Upper lobe of right lung (tissue), 1 donor: ENCODE measurements at places on chromosomes 3 and 15. TPM values are rescaled to one million over a fixed set of nuclear protein-coding genes. Genes with fewer than 3 reads are reported as not detected.

GRCh38 chr3:105119801-105120340, 246.8 kb upstream of the ALCAM start:
- DNase-seq: no peak

GRCh38 chr3:58837856-58838255, 171.3 kb upstream of the FAM3D start:
- DNase-seq: no peak

GRCh38 chr3:180680097-180680430, 775 bp upstream of the CCDC39 start:
- no peak for DNase-seq

GRCh38 chr3:70506775-70507174, 194.3 kb upstream of the MDFIC2 start:
- DNase-seq: no peak

DNA sequence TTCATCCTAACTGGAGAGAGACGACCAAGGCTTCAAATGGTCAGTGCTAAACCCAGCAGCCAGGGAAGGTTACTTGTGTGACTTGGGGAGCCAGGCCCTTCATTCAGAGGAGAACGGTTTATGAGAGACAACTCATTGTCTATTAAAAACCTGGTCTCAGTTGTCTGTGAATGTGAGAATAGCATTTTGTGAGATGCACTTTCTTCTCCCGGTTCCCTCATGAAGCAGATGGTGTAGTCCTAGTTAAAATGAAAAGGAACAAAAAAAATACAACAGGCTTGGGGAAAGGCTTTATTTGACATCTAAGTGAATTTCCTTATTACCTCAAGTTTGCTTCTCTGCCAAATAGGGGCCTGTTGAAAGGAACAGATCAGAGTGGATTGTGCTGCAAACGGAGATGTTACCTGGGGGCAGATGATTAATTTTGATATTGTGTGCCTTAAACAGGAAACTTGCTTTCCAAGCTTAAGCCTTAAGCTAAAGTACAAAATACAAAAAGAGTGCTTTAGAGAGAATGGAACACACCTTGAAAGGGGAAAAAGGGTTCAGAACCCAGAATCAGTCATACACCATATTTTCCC, 202.7 kb upstream of the BHLHE40 start:
- no peak for DNase-seq

DNA sequence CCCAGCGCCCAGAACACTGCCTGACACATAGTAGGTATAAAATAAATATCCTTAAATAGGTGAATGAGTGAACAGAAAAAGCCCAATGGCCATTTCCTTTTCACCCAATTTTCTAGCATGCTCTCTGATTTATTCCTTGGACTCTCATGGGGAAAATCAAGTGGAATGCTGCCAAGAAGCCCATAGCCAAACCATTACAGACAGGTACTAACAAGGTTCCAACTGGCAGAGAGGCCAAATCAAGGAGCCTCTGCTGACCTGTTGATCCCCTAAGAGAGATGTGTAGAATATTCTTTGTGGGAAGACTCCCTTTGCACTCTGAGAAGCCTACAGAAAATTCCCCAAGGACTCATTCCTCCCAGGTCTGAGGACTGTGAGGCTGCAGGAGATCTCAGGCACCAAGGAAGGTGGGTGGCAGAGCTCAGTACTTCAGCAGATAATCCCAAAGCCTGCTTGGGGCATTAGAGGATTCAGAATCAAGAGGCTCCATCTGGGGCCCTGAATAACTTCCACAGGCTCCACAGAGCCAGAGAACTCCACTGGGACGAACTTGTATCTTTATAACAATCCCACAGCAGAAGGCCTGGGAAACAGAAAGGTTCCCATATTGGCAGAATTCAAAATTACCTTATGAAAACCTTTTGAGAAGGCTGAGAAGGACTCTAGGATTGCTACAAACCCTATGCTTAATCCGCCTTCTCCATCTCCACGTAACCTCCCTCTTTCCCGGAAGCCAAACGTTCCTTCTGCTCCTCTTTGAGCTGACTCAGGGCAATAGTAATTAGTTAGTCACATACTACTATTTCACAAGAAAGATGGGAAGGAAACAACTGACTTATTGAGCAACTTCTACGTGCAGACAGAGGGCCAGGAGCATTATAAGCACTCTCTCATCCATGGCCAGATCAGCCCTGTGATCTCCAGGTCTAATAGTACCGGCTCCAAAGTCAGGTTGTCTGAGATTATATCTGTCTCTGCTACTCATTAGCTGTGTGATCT, 34.5 kb downstream of the PRICKLE2 start:
- DNase-seq: no peak

DNA sequence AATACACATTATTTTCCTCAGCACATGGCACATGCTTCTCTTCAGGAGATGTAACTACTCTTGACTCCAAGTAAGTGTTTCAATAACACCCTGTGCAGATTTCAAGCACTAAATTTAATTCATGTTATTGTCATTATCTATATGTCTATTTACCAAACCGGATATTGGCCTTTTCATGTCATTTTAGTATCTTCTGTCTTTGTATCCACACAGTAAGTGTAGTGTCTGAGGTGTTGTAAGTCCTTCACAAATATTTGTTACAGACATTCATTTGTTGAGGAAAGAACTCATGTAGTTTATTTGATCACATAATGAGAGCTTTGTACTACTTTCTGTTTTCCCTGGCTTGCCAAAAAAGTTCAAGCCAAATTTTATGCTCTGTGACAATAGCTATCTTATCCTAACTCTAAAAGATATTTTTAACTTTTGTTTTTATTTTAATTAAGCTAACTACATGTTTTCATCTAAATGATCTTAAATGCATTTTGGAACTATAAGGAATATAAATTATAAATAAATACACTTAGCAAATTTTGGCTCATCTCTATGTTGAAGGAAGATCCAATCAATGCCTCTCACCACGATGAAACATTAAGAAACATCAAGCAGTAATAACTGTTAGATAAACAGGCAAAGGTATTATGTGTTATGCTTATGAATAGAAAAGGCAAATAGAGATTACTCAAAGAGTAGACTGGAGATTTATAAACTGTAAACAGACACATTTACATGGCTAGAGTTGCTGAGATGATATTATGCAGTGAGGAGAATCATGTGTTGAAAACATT, 48.3 kb downstream of the SPTSSB start:
- no peak for DNase-seq

LINGO1 gene
- 0.98 TPM for total RNA-seq

CLDN16 gene
- total RNA-seq: 0.14 TPM

MORC1 gene
- total RNA-seq: not detected

DNA sequence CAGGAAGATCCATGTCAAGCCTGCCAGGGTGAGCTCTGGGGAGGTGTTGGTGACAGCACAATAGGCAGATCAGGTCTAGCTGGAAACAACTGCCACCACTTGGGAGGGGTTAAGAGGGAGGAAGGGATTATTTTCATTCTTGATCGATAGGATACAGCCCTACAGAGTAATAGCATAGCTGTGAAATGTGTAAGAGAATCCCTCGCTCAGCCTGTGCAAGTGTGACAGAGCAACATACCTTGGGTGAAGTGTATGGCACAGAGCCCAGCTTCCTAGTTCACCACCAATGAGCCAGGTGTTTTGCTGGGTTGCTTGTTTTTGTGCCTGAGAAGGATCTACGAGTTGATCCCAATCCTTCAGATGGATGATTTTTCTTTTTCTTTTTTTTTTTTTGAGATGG, 9.2 kb upstream of the DCUN1D1 start:
- DNase-seq: no peak

GRCh38 chr3:66552846-66553245, 52.0 kb upstream of the LRIG1 start:
- no peak for DNase-seq

AGTR1 gene
- total RNA-seq: 7.8 TPM

DNA sequence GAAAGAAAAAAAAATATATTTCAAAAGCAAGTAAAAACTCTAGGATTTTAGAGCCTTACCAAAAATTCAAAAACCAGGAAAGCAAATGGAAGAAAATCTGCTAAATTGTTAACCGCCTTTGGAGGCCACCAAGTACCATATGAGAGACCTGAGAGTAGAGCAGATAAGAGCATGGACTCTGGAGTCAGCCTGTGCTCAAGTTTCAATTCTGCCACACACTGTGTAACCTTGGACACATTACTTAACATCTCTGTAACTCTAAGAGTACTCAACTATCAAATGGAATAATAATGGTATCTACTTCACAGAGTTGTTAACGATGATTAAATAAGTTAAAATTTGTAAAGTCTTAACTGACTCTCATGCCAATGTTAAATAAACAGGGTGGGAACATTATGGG, 12.7 kb downstream of the RBSN start:
- DNase-seq: no peak

- no peak for DNase-seq
Measured at GRCh38 chr3:157786211-157786610, 283.0 kb upstream of the VEPH1 start.

SLC15A2 gene
- 63.6 TPM for total RNA-seq

GRCh38 chr3:191889756-191890155, 428.8 kb downstream of the PYDC2 start:
- no peak for DNase-seq

RTP3 gene
- not detected for total RNA-seq

DNA sequence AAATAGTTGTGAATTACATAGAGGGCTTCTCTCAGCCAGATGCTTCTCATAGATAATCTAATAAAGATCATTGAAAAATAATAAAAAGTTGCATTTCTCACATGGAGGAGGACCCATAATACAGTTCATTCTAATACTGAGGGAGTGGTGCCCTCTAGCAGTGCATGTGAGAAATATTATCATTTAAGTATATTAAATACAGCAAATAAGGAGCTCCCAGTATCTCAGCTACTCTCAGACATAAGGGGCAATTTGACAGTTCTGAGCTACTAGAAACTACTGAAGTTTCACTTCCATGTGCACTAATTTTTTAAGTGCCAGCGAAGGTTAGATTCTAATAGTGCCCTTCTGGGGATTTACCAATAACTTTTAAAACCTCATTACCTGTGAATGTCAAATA, 188.3 kb downstream of the IL5RA start:
- no peak for DNase-seq

- DNase-seq: no peak
Measured at GRCh38 chr15:37995461-37996347, 61.3 kb downstream of the TMCO5A start.

SENP8 gene
- 3.3 TPM for total RNA-seq

PLSCR4 gene
- 84.1 TPM for total RNA-seq

DNA sequence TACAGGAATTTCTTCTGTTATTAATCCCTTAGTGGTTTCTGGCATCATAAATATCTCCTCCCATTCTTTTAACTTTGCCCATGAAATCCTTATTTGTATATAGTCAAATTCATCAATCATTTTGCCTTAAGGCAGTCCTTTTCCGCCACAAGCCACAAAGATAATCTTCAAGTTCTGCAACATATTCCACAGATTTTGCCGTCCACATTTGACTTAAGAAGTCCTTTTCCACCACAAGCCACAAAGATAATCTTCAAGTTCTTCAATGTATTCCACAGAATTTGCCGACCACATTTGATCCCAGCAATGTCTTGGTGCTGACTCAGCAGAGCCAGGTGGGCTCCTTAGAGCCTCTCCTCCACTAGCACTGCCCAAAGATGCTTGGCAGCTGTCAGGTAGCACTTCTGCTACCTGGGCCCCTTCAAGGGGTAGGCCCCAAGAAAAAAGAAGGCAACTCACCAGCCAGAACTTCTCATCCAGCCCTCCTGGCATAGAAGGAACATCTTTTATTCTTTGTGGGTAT, 35.0 kb downstream of the SEC22C start:
- DNase-seq: no peak

HEXA gene
- 185 TPM for total RNA-seq

CFAP20DC gene
- not detected for total RNA-seq

PTPRG gene
- 86.7 TPM for total RNA-seq

P2RY13 gene
- total RNA-seq: 8.2 TPM

GRCh38 chr3:170633573-170633972, 47.7 kb upstream of the SLC7A14 start:
- no peak for DNase-seq

DNA sequence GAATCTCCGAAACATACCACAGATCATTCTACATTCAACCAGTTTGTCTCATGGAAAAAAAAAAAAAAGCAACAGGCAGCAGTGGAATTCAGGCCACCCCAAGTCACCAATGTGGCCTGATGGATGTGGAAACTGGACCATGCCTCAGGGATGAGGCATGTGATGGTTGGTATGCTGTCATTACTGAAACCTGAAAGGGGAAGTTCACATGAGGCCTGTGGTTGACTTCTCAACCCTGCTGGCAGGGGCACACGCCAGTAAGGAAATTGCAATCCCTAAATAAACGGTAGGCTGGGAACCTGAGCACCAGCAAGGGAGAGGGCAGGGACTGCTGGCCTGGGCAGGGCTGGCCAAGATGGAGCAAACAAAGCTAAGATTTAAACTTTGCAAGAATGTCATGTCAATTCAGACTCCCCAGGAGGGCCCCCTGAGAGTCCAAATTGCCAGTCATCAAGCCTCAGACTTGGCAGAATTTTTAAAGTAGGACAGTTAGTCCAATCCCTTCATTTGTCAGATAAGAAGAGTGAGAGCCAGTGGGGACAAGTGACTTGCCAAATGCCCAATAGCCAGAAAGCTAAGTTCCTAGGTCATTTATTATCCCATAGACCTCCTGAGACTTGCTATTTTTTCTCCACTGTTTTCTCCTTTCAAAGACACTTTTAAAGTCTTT, 310.4 kb downstream of the ERC2 start:
- DNase-seq: no peak

- DNase-seq: no peak
Measured at GRCh38 chr3:162584986-162585385, 1088.4 kb downstream of the OTOL1 start.

DNA sequence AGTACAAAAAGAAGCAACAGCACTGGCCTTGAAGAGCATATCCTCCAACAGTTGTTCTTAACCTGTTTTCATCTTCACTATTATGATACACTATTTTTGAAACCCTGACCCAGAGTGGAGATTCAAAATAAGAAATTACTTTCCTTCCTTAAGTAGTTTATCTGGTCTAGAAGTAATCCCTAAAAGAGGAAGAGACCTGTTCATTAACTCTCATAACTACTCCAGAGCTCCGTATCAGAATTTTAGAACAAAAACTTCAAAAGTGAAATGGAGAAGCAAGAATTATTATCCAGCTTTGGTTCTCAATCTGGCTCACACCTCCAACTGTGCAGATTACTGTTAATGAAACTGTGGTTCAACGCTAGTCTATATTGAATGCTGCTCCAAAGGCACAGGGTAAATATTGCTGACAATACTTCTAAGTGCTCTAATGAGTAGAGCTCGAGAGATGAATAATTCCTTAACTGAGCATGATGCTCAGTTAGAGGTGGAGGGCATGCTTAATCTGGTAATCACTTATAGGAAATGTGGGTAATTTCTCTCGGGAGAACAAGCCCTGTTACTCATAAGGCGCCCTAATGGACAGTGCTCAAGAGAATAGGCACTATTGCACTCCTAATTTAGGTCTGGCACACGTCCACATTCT, 5.2 kb downstream of the LCMT2 start:
- DNase-seq: no peak

GRCh38 chr3:33954956-33955355, 156.5 kb downstream of the PDCD6IP start:
- DNase-seq: no peak

DNA sequence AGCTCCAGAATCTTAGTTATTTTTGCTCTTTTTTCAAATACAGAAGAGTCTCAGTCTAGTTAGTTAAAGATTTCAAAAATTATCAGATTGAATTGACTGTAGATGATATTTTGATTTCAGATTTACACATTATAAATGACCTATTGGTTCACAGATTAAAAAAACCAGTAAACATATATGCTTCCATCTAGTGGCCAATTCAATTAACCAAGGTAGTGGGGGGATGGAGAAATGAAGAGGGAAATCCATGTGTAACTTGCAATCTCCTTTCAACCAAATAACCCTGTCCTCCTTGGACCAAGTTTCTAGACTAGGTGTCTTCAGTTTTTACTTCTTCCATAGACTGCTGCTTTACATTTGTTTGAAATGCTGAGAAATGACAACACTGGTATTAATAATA, 789.8 kb downstream of the ROBO1 start:
- DNase-seq: no peak

MME gene
- total RNA-seq: 79.1 TPM
